ENCODE measurements at places on chromosomes 5 and 9.

DNA sequence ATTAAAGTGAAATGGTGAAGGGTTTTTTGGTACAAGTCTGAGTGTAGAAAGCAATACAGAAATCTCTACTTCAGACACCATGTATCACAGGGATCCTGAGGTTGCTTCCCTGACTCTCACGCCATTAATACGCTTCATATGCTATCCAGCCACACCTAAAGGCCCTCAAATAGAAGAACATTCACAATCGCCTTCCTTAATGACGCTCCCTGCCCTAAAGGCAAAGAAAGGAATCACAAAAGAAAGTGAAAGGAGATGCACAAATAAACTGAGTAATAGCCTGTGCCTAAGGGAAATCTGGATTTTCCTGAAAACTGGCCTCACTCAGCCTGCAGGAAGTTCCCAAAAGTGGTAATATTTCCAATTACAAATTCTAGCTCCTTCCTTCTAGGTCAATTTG lies 1002.7 kb upstream of the DMAC1 start:
- DNase-seq: no peak

GRCh38 chr5:136730426-136730825 lies 365.1 kb upstream of the TRPC7 start:
- no peak for DNase-seq

DNA sequence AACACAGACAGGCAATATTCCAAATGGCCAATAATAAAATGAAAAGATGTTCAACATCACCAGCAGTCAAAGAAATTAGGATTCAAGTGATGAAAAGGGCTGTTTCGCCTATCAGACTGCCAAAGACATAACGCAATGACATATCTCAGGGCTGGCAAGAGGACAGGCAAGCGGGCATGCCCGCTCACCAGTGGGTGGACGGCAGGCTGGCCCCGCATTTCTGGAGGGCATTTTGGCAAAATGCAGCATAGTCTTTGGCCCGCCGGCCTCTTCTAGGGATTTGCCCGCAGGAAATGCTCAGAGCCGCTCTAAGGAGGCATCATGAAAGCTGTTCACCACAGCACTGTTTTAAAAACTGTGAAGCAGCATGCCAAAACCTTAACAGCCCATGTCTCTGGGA lies 1.4 kb upstream of the PPP1R26 start:
- peak; percentile 12 for DNase-seq

DNA sequence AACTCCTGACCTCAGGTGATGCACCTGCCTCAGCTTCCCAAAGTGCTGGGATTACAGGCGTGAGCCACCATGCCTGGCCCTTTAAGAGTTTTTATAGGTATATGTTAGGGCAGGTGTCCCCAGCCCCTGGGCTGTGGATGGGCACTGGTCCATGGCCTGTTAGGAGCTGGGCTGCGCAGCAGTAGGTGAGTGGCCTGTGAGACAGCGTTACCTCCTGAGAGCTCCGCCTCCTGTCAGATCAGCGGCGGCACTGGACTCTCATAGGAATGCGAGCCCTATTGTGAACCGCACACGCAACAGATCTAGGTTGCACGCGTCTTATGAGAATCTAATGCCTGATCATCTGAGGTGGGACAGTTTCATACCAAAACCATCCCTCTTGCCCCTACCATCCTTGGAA lies 173.4 kb downstream of the GOLPH3 start:
- DNase-seq: no peak

GRCh38 chr9:16801871-16802466 lies 68.5 kb downstream of the BNC2 start:
- DNase-seq: no peak

- DNase-seq: no peak
Observed at GRCh38 chr9:113341712-113342410, 1.8 kb upstream of the WDR31 start.
